Cortex of kidney (tissue), 1 donor: ENCODE measurements at places on chromosomes 7 and 10.

DNA sequence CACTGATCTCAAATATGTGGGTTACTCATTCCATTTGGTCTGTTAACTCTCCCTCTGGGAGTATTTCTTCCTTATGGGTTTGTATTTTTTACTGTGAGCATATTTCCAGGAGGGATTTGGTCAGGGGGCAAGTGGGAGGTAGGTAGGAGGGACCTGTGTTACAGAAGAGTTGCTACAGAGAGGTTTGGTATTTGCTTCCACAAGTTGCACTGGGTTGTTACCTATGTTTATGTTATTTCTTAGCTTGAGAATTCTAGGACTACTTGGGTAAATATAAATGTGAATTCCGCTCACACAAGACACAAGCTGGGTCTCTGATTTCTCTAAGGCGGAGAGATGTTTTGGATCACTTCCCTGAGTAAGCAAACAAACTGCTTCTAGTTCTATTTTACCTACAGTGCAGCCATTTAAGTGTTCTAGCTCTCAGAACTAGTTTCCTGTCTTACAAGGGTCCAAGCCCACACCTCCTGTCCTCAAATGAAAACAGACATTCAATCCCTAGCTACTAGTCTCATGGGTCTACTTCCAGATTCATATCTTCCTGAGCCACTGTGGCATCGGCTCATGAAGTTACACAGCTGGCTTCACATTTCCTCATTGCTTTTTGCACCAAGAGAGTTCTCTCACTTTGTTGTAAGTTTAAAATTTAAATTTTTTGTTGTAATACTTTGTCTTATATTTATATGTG lies 75.4 kb upstream of the PPP1R3C start:
- DNase-seq, result no peak

GRCh38 chr10:74114041-74114448 lies 36.6 kb downstream of the AP3M1 start:
- DNase-seq, result no peak

DNA sequence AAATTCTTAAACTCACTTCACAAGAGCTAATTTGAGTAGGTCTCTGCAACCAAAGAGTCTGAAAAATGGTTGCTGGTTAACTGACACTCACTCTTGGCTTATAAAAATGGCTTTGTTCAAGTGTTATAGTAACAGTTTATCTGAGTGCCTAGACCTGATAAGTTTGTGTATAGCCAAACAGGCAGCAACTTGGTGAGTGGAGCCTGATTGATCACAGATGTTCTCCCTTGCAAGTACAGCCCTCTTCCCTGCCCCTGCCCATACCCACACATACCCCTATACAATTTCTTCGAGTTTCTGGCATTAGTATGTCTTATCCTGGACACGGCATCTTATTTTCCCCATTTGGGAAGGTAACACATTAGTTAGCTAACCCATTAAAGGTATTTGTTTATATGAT lies 149.5 kb downstream of the SLC16A9 start:
- no peak for DNase-seq

GRCh38 chr10:121519901-121520493 lies 78.2 kb downstream of the FGFR2 start:
- no peak for DNase-seq

DNA sequence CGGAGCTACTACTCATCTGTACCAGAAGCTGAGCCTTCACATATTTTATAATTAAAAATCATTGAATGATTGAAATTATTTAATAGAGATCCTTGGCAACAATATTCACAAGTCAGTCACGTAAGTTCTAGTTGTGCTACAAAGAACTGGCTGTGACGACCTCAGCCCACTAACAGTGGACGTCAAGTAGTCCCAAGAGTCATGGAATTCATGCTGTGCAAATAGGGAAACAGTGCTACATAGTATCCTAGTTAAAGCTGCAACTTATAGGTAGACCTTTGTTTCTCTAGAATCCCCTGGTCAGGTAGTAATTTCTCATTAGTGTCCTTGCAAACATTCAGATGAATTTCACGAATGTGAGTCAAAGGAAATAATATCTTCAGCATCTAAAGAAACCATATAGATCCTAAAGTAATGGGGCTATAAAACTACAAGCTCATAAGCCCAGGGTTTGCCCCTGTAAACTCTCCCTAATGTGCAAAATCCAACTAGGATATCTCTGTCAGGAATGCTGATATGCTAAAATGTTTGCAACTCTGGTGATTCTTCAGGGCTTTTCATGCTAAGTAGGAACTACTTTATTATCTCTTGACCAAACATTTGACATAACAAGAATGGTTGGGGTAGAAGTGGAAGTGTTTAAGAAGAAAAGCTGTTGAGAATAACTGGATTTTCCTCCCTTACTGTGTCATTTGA lies 31.2 kb downstream of the CFAP69 start:
- DNase-seq, result no peak

- no peak for DNase-seq
Observed at GRCh38 chr7:27928001-27928400, 188.0 kb downstream of the TAX1BP1 start.

- DNase-seq, result no peak
Observed at GRCh38 chr7:107860981-107861652, 29.9 kb upstream of the DLD start.

DNA sequence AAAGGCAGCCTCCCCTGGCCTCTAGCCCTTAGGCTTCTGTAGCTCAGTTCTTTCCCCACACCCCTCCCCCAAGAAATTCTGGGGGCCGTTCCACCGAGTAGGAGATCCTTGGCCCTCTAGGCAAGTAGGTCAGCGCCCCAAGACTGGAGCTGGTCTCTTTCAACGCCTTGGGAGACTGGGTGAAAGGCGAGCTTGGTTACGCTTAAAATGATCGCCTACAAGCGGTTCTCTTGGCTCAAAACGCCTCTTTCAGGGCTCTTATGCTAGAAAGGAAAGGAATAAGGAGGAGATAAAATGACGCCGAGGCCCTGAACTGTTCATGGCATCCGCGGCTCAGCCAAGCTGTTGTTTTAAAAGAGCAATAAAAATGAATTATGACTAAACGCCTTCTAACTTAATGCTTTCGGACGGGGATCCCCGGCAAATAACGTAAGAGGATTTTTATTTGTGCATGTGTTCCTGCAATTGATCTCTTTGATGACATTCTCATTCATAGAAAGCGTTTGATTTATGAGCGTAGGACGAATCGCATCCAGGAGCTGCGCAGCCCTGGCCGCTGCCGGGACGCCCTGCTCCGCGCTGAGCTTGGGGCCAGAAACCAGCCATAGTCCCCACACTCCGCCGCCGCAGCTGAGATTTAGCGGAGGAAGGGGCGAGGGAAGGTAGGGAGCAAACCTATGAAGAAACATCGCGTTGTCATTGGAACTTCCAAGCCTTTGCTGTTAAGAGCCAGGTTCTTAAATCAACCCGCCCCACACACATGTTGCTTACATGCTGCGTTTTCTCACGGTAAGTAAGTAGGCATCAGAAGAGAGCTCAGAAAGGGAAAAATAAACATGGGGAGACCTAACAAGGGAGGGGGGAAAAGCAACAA lies 3.0 kb upstream of the HOXA1 start:
- no peak for DNase-seq

DNA sequence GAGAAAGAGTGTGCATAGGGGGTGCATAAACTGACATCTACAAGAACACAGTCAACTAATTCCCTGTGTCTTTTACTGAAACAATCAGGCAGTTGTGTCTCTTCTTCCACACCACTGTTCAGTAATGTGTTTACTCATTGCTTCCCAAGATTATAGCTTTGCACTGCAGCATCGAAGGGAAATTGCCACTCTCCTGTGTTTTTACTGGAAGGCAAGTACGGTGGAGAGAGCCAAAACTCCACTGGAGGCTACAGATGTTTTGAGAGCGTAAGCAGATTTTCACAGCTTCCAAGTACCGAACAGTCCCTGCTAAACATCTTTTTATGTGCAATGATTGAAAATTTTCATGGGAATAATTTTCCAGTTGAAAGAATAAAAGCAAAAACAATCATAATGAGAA lies 510.5 kb upstream of the AKR1E2 start:
- no peak for DNase-seq

DNA sequence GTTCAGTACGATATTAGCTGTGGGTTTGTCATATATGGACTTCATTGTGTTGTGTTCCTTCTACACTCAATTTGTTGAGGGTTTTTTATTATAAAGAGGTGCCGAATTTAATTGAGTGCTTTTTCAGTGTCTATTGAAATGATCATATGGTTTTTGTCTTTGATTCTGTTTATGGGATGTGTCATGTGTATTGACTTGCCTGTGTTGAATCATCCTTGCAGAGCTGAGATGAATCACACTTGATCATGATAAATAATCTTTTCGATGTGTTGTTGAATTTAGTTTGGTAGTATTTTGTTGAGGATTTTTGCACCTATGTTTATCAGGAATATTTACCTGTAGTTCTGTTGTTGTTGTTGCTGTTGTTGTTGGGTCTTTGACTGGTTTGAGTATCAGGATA lies 39.8 kb downstream of the ATOH7 start:
- DNase-seq, result no peak

- no peak for DNase-seq
Observed at GRCh38 chr10:109203646-109204353, 719.5 kb downstream of the XPNPEP1 start.

- no peak for DNase-seq
Observed at GRCh38 chr7:24727154-24728120, 29.8 kb downstream of the GSDME start.

DNA sequence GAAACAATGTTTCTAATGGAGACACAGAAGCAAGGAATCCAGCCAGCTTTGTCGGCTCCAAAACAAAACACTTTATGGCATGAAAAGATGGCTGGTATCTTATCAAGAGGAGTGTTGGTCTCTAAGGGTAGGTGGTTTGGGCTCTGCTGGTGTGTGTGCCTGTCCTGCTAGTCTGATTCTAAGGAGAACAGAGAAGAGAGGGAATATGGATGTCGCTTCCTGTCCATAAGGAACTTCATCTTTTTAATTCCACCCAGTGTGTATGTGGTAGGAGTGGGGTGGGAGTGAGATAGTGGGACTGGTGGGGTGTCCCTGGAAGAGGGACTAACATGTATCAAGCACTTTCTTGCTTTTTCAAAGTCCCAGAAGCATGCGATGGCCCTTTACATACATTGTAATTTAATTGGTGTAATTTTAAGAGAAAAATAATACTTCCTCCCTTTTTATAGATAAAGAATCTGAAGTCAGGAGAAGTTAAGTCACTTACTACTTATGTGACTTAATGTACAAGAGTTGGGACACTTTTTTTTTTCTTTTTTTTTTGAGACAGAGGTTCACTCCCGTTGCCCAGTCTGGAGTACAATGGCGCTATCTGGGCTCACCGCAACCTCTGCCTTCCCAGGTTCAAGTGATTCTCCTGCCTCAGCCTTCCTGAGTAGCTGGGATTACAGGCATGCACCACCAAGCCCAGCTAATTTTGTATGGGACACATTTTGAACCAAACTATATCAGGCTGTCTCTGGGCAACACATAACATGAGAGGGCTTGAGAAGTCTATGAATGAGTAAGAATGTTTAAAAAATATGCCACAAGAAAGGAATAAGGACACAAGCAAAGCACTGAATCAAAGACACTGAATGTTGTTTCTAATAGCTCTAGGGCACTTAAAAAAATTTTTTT lies 18.8 kb downstream of the NT5C3A start:
- DNase-seq, result no peak

DNA sequence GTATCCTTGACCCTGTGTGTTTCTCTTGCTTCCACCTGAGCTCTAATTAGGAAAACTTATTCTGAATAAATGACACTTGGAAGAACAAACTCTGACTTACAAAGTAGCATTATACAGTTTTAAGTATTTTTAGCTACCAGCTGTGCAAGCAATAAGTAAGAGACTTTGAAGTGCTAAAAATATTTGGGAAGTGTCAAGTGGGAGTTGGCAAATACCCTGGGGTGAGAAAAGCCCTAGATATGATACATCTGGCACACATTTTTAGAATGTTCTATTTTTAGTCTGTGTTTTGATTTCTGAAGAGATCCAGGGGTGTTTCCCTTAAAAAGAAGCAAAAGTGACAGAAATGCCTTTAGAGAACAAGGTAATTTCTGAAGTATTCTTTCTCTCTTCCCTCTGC lies 132.7 kb upstream of the TEX47 start:
- DNase-seq, result no peak

GRCh38 chr7:120996988-120997345 lies 8.5 kb downstream of the CPED1 start:
- no peak for DNase-seq

DNA sequence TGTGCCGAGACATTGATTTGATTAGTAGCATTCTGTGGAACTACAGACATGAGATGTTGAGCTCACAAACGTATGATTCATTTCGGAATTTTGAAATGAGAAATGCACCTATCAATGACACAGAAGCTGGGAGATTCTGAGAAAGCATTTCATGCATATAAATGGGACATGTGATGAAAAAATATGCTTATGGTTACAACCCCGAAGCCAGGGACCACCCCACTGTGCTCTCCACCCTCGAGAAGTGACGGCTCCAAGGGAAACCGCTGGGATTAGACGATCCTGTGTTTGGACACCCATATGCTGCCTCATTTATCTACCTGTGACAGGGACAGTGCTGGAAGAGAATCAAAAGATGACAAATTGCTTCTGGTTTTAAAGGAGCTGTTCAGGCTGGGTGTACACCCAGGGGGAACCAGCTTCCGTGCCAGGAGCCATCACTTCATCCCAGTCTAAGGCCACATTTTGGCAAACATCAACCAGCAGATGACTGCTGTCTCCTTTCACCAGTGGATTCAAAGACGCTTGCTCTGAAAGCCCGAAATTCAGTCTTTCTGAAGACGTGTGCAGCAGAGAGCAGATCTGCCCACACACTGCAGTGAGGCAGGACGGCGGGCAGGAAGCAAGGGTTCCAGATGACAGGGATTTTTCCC lies 109.9 kb downstream of the ATXN7L1 start:
- no peak for DNase-seq

DNA sequence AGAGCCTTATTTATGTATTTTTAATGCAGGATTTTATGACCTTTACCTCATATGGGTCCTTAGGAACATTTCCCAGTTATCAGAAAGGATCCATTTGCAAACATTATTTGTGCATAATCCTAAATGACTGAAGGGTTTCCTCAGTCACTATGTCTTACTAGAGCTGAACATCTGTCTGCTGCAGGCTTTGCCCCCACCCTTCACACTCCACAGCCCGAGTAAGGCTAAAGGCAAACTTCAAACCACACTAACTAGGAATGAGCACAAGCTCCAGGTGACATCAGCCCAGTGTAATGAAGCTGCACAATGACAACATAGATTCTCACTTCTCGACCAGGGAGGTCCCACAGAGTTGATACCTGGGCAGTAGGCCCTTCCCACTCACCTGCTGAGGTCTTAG lies 491.3 kb upstream of the MKI67 start:
- DNase-seq, result no peak

GRCh38 chr7:68562323-68562899 lies 1035.9 kb upstream of the AUTS2 start:
- no peak for DNase-seq

DNA sequence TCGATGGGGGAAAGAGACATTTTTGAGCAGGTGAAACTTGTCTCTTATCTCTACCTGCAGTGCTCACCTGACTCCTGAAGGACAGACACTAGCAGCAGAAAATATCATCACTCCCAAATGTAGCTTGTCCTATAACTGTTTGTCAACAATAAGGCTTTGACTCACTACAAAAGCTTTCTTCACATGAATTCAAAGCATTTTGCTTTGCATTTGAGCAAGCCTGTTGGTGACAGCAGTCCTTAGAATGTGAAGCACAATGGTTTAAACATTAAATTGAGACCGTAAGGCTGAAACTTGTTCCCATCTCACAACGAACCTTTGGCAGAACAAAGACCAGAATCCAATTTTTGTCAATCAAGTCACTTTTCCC lies 30.6 kb upstream of the ZNRF2 start:
- no peak for DNase-seq

- no peak for DNase-seq
Observed at GRCh38 chr7:44063547-44063893, 1.8 kb downstream of the PGAM2 start.
